ENCODE measurements at places on chromosomes 6 and 20.

- DNase-seq = no peak
Measured at GRCh38 chr6:161010418-161010817, 18.8 kb downstream of the MAP3K4 start.

DNA sequence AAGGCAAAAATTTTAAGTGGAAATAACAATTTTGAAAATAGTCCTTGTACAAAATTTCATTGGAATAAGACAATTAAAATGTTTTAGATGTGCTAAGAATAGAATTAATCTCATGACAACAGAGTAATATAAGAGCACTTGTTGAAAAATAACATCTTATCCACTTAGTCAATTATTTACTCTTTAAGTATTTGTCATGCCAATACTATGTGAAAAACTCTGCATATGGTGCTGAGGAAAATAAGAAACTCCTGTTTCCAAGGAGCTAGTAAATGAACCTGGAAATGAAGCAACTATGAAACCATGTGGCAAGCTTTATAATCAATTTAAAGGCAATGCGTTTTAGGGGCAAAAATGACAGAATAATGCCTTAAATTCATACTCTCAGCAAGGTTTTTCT is 42.7 kb upstream of the HCRTR2 start:
- no peak for DNase-seq

DNA sequence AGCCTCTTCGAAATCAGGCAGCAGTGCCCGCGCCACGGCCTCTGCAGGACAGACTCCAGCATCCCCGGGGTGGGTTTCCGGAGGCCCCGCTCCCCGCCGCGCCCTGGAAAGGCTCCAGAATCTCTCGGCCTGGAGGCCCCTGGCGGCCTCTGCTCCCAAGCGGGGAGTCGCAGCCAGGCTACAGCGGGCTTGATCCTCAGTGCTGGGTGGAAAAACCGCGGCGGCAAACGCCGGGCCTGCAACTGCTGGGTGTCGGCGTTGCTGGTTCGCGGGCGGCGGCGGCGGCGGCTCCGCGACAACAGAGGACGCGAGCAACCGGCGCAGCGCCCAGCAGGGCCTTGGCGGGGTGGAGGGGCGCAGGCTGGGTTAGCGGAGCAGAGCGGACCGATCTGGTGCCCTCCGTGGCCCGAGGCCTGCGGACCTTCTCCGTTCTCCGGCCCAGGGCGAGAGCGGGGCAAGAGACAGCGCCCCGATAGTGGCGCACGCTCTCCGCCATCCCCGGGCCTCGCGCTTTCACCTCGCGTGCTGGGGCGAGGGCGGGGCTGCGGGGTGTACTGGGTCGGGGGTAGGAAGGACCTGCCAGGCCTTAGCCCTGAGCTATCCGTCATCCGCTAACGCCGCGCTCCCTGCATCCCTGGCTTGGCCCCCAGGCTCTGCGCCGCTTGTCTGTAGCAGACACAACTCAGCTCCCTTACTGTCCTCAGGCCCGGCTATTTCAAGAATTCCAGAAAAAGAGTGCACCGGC is 3.4 kb upstream of the ZNF292 start:
- peak; percentile 71 for DNase-seq

GRCh38 chr6:158322724-158323560 is 10.7 kb downstream of the TULP4 start:
- DNase-seq = no peak
